ENCODE measurements at places on chromosomes 6 and 20.

- no peak for DNase-seq
These were observed 10.0 kb downstream of the ENTPD6 start for GRCh38 chr20:25205277-25206062.

DNA sequence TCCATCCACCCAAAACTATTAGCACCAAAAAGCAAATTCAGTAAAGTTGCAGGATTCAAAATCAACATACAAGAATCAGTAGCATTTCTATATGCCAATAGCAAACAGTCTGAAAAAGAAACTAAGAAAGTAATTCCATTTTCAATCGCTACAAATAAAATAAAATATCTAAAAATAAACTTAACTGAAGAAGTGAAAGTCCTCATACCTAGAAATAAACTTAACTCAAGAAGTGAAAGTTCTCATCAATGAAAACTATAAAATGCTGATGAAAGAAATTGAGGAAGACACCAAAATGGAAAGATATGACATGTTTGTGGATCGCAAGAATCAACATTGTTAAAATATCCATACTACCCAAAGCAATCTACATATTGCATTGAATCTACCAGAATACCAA is 103.0 kb upstream of the ARID1B start:
- DNase-seq: no peak

GRCh38 chr6:169907419-169908115 is 156.1 kb downstream of the ERMARD start:
- no peak for DNase-seq

GRCh38 chr6:44072452-44072958 is 54.7 kb downstream of the MRPL14 start:
- DNase-seq: no peak

- no peak for DNase-seq
These were observed 7.9 kb downstream of the SNX9 start for GRCh38 chr6:157831018-157831369.

- DNase-seq: no peak
These were observed 225.9 kb downstream of the TMEM242 start for GRCh38 chr6:157097255-157097955.

DNA sequence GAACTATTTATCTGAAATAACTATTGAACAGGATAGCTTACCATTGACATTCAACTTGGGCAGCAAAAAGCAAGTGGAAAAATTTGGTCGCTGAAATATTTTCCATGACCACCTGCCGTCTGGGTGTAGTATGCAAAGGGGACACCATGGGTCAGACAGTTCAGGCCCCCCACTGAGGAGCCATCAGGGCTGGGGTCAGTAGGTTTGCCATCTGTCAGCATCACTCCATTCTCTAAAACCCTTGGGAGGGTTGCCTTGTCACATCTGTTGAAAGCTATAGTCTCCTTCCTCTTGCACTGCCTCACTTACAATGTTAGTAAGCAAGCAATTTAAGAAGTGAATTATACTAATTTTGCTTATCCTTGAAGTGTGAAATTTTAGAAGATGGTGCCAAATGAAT is 44.9 kb downstream of the NRN1 start:
- no peak for DNase-seq

DNA sequence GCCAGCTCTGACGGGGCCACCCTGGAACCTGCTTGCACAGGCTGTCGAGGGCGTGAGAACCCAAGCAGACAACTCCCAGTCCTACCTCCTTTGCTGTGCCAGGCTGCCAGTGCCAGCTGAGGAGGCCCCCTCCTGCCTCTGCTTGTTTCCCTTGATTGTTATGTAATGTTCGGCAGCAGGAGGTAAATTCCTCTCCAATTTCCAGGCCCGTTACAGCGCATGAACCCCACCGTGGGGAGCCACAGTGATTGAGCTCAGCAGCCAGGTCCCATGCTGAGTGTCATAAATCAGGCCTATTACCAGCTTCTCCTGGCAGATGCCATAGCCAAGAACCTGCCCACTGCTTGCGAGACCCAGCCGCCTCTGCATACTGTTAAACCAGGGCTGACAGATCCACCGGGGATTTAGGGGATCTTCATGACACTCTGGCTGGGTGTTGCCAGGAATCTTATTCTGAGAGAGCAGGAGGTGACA is 320.5 kb downstream of the DHX35 start:
- DNase-seq: peak; percentile 96

DNA sequence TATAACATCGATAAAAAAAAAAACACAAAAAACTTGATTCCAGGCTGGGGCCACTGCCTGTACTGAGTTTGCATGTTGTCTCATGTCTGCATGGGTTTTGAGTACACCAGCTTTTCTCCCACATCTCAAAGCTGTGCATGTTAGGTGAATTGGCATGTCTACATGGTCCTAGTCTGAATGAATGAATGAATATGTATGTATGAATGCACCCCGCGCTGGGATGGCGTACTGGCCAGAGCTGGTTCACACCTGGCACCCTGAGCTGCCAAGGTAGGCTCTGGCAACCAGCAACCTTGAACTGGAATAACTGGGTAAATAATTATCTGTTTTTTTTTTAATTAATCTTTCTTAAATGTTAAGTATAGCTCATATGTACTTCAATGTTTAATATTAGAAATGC is 131.0 kb downstream of the MAN1A1 start:
- no peak for DNase-seq
